ENCODE measurements at places on chromosomes 3 and 15.

DNA sequence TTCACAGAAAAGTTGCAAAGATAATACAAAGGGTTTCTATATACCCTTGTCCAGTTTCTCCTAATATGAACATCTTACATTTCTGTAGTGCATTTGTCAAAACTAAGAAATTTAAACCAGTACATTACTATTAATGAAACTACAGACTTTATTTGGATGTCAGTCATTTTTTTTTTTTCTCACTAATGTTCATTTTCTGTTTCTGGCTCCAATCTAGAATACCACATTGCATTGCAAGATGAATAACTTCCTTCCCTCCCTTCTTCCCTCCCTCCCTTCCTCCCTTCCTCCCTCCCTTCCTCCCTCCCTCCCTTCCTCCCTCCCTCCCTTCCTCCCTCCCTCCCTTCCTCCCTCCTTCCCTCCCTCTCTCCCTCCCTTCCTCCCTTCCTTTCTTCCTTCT, 509.2 kb upstream of the MCTP2 start:
- DNase-seq, result no peak

DNA sequence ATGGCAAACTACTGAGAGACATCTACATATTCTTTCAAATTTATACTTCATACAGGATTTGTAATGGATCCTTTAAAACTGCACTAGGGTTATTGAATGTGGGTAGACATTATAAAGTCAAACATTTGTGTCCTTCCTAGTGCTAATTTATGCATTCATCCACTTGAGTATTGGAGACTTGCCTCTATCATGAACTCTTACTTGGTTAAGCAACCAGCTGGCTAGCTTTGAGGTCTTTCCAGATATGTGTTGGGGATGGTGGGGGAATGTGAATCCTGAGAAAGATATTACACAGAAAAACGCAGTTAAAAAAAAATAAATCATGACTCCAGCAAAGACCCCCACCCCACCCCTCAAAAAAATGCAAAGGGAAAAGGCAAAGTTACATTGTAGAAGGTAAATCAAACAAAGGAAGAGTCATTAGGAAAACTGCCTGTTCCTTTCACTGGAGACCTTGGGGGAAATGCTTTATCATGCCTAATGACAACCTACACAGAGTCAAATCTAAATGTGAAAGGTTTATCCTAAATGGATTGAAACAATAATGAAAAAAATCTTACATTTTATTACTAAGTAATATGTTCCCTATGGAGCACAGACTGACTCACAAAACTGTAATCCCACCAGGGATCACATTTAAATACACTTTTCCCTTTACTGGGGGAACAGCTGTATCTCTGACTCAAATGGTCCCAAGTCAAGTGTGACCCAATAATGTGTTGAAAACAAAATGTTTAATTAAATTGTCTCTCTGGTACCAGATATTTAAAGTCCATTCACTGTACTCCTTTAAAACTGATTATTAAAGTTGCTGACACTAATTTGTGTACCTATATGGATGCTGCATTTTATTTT, 522.3 kb downstream of the ROBO1 start:
- no peak for DNase-seq

DNA sequence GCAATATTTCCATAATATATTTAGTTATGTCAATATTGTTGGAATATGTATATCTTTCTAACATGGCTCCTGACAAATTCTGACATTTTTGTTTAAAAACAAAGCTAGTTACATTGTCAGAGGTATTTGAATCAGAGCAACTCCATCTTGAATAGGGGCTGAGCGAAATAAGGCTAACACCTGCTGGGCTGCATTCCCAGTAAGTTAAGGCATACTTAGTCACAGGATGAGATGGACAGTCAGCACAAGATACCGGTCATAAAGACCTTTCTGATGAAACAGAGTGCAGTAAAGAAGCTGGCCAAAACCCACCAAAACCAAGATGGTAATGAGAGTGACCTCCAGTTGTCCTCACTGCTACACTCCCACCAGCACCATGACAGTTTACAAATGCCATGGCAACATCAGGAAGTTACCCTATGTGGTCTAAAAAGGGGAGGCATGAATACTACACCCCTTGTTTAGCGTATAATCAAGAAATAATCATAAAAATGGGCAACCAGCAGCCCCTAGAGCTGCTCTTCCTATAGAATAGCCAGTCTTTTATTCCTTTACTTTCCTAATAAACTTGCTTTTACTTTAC, 30.4 kb downstream of the RPL22L1 start:
- no peak for DNase-seq

DNA sequence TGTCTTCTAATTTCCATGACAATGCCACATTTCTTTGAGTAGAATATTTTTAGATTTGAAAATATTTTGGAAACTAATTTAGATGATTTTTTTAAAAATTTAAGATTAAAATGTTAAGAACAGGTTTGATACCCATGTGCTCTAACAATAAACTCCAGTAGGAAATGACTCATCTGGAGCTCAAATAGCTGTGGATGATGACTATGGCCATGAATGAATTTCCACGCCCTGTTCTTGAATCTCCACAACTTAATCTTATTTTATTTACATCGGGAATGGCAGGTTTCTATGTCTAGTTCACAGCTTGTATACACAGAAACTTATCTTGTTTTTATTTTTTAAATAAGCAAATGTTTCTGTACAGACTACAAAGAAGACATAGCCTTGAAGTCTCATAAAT, 726.8 kb downstream of the NAALADL2 start:
- peak; percentile 46 for DNase-seq

- DNase-seq, result no peak
Measured at GRCh38 chr3:45765266-45765851, 31.0 kb downstream of the SLC6A20 start.

DNA sequence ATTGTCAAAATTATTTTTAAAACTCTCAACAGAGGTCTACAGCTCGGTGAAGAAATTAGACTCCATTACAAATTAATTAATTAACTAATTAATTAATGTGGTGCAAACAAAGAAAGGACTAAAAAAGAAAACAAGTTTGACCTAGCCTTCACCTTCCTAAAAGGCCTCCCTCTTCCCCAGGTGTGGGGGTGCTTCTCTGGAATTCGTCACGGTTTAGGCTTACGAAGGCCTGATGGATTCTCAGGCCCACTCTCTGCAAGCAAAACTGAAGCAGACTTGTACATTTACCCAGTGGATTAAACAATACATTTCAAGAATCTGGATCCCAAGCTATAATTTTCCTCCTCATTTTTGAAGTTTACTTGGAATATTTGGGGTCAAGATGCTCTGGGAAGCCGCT, 88.6 kb downstream of the TM4SF4 start:
- no peak for DNase-seq

GRCh38 chr15:67138891-67139855, 73.8 kb downstream of the SMAD3 start:
- no peak for DNase-seq

GRCh38 chr3:172152874-172153273, 113.5 kb downstream of the FNDC3B start:
- DNase-seq, result no peak

- no peak for DNase-seq
Measured at GRCh38 chr15:22239806-22240180, 159.5 kb downstream of the OR4M2 start.

DNA sequence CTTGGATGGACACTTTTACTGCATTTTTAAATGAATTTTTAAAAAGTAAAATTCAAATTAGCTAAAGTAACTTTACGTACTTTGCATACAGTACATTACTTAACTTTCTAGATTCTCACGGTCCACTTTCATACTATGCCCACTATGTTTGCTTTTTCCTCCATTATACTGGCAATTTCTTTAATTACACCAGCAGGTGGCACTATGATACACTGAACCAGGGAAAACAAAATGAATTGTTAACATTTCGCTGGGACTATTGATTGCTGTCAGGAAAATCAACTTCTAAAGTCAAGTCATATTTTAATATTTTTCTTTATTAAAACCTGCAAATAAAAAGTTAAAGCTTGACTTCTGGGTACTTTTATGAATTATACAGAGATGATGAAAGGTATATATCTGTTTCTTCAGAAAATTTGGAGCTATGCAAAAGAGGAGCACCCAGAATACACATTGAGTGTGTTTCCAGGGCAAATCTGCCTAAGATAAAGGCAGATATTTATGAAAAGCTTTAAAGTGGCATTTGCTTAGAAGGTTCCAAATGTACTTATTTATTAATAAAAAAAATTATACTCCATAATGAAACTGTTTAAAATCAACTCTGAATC, 21.8 kb upstream of the POU1F1 start:
- peak; percentile 7 for DNase-seq

DNA sequence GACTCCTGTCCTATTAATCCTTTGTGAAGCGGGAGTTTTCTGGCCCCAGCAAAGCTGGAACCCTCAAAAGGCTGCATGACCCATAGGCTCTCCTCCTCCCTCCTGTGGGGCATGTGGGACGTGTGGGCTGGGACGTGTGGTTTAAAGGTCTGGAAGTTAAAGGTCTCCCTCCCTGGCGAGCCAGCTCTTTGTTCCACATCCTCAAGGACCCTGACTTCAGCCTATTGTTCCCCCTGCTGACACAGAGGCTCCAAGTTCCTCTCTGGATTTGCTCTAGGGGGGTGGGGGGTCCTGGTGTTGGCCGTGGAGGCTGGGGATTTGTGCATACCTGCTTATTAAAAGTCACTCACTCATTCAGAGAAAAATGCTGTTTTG, 44.2 kb downstream of the SMAD6 start:
- DNase-seq, result no peak
